ENCODE measurements at places on chromosomes 11 and 22.
A peak's percentile ranks its signal among the peaks of the same experiment; 100 is the strongest.

GRCh38 chr22:19760951-19761724 is 560 bp downstream of the TBX1 start:
- DNase-seq: no peak

DNA sequence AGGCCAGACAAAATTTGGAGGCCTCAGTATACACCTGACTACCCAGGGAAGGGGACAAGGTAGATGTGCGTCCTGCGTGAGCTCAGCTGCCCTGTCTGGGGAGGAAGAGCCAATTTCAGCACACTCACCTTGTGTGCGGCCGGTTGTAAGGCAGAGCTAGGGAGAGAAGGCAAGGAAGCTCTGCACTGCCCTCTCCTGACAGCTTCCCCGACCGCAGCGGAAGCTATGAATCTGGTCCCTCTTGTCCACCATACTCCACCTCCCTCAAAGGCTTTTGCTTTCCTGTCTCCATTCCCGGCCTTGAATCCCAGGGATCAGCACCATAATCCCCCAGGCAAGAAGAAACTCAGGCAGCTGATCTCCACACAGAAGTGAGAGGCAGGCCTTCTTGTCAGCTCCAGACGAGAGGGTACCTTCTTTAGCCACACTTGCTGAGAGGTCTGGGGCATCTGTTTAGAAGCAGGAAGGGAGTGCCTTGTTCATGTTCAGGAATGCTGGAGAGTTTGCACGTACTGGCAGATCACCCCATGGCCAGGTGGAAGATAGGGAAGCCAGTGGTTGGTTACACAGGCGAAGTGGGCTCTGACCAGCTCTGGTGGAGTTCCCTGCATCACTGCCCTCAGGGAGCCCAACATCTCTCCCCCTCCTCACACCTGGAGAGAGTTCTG is 62.5 kb downstream of the FEZ1 start:
- DNase-seq: no peak

- no peak for DNase-seq
Measured at GRCh38 chr11:116955949-116956348, 118.5 kb upstream of the APOA1 start.

GRCh38 chr11:15730995-15731385 is 616.3 kb downstream of the INSC start:
- no peak for DNase-seq

DNA sequence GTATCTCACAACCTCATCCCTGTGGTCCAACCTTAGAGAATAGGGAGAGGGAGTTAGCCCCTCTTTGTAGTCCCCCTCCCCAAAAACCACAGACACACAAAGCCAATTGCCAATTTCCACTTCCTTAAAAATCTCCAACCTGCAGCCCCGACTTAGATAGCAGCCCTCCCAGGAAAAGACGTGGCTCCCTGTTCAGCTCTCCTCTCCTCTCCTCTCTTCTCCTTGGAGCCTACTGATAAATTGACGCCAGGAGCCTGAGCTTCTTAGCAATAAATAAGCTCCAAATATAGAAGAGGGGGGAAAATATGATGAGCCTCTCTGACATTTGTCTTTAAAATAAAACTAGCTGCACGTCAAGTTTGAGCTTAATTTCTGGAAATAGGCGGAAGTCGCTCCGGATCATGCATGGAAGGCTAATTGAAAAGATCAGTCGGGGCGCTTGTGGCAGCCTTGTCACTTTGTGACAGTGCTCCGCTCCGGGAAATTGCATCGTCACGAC is 7.3 kb downstream of the PAX6 start:
- no peak for DNase-seq

DNA sequence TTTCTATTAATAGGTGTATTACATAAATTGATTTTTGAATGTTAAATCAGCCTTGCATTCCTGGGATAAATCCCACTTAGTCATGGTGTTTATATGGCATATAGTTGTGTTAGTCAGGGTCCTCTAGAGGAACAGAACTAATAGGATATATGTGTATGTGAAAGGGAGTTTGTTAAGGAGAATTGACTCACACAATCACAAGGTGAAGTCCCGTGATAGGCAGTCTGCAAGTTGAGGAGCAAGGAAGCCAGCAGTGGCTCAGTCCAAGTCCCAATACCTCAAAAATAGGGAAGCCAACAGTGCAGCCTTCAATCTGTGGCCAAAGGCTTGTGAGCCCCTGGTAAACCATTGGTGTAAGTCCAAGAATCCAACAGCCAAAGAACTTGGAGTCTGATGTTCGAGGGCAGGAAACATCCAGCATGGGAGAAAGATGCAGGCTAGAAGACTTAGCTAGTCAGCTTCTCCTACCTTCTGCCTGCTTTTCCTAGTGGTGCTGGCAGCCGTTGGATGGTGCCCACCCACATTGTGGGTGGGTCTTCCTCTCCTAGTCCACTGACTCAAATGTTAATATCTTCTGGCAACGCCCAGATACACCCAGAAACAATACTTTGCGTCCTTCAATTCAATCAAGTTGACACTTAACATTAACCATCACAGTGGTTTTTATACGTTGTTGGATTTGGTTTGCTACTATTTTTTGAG is 12.9 kb downstream of the SFI1 start:
- no peak for DNase-seq

DNA sequence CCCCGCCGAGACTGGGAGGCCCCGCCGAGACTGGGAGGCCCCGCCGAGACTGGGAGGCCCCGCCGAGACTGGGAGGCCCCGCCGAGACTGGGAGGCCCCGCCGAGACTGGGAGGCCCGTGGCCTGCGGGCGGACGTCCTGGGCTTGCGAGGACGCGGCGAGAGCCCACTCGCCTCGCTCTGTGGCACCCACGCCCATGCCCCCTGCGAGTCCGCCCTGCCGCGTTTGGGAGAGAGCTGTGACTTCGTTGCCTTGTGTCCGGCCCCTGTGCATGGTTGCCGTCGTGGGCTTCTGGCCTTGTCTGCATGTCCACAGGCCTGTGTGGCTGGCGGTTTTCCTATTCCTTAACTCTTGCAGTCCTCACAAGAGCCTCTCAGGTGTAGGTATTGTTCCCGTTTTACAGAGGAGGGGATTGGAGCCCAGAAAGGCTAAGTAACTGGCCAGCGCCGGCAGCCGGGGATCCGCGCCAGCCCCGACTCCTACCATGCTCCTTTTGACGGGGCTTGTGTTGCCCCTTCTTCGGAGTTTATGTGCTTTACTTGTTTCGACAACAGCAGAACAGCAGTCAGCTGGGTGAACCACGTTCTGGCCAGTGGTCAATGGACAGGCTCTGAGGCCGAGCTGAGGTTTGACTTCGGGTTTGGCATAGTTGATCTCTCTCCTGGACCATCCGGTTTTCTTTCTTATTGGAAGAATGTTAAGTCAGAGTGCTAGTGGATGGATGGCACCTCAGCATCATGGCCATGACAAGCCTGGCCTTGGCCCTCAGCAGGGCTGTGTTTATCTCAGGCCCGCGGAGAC is 741 bp downstream of the PHRF1 start:
- no peak for DNase-seq

- no peak for DNase-seq
Measured at GRCh38 chr11:59552844-59553243, 41.5 kb downstream of the OR4D9 start.

DNA sequence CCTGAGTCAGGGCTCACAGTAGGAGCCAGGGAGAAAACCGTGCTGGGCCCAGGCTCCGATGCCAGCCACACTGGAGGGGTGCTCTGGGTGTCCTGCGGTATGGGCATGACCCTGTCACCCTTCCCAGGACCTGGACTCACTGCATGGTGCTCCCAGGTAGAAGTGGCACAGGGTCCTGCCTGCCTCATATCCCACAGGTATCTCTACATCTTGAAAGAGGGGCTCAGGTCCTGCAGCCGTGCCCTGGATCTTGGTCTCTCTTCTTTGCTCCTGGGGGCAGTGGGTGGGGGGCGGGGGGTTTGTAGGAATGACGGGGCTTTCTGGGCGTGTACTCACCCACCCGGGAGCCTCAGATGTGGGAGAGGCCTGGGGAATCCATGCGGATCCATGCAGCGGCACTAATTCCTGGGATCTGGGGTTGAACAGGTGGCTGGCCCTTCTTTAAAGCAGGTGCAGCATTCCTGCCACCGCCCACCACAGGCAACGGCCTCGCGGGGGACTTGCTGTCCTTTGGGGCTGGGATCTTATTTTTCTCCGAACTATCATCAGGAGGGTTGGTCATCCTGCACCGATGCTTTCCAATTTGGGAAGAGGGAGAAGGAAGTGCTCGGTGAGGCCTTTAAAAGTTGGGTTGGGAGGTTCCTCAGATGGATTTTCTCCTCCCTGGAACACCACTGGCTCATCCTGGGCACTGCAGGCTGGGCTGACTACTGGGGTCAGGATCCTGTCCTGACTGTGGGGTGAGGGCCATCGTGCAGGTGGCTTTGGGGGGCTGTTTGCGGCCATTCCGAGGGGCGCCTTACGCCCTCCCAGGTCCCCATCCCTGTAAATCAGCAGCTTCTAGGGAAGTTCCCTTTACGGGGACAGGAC is 886.4 kb downstream of the BRD1 start:
- DNase-seq: no peak

DNA sequence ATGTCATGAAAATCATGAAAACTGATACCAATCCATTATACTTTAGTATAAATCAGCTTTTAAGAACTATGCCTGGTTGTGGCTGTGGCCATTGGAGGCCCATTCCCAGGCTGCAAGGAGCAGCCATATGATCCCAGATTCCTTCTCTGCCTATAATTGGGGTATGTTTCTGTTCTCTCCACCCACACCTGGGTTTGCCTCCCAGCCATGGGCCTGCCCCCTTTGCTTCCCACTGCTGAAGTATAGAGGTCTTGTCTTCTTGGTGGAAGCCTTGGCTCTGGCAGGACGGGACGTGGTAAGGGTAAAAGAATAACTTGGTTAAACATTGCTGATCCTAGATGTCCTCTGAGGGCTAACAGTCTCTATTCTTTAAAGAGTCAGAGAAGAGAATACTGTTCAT is 2.4 kb downstream of the MICAL2 start:
- no peak for DNase-seq

- DNase-seq: no peak
Measured at GRCh38 chr11:5992150-5992549, 5.4 kb upstream of the OR52L1 start.

GRCh38 chr22:27752771-27753170 is 48.8 kb downstream of the MN1 start:
- no peak for DNase-seq

- DNase-seq: no peak
Measured at GRCh38 chr22:17587629-17588028, 24.3 kb downstream of the SLC25A18 start.

DNA sequence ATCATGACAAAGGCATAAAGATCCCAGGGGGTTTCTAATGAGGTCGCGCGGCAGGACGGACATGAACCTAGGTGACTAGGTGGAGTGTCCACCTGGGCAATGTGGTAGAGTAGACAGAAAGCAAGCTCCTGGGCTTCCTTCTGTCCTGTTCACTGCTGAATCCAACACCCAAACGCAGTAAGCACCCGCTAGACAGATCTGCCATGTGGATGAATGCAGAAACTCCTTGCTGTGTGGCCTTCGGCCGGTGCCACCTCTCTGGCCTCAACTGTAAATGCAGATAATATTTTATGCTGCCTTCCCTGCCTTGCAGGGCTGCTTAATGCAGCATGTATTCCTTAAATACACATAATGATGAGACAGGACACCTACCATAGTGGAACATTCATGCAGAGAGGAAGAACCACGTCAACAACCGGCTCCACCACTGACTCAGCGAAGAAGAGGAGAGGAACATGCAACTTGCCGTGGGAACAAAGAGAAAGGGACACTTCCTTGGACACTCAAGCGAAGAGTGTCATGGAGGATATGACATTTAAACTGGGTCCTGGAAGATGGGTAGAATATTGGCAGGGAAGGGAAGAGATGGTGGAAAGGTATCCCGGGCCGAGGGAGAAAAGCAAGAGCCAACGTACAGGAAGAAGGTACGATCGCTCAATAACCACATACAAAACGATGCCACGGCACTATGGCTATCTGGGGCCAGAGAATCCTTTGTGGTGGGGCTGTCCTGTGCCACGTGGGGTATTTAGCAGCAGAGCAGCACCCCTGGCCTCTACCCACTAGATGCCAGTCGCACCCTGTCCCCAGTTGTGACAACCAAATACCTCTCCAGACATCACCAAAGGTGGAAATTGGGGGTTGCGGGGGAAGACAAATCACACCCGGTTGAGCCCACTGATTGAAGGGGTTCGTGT is 30.8 kb downstream of the MYH9 start:
- peak; percentile 58 for DNase-seq

DNA sequence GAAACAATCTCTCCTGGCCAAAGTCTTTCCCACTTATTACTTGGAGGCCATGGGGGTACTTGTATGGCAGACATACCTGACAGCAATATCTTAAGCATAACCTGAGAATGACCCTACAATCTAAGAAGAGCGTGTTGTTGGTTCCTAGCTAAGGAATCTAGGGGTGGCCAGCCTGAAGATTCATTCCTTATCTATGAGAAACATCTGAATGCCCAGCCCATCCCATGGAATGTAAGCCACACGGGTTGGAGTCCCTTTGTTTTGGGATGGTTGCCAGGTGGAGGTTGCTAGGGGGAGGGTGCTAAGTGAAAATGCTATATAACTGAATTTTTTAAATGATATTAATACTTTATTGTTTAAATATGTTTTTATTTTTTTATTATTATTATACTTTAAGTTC is 725.0 kb downstream of the ETS1 start:
- no peak for DNase-seq

DNA sequence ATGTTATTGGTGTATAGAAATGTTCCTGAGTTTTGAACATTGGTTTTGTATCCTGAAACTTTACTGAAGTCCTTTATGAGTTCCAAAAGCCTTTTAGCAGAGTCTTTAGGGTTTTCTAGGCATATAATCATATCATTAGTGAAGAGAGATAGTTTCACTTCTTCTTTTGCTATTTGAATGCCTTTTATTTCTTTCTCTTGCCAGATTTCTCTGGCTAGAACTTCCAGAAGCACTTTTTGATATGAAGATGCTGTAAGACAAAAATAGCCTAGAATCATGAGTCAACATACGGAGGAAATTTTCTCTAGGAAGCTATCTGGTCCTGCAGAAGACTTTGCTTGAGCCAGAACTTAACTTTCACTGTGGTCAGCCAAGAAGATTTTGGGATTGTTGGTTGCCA is 86.7 kb upstream of the IZUMO1R start:
- no peak for DNase-seq

GRCh38 chr11:24238771-24239645 is 257.8 kb upstream of the LUZP2 start:
- DNase-seq: no peak

GRCh38 chr11:67561971-67562619 is 21.5 kb upstream of the GSTP1 start:
- no peak for DNase-seq

GRCh38 chr22:23534851-23535717 is 45.0 kb downstream of the IGLL1 start:
- DNase-seq: no peak

GRCh38 chr22:42399315-42400271 is 32.6 kb downstream of the NFAM1 start:
- DNase-seq: no peak

DNA sequence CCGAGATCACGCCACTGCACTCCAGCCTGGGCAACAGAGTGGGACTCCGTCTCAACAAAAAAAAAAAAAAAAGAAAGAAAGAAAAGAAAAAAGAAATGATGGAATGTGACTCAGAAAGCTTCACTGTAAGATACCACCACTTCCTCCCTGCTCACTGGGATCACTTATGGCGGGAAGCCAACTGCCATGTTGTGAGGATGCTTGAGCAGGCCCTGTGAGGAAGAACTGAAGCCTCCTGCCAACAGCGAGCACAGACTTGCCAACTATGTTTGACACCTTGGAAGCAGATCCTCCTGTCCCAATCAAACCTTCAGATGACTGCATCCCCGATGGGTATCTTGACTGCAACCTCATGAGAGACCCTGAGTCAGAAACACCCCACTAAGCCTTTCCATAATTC is 8.3 kb downstream of the SEC14L6 start:
- no peak for DNase-seq

All from stimulated activated CD8-positive, alpha-beta memory T cell treated with anti-CD3 and anti-CD28 coated beads, Interleukin-4, amount 100 ng/mL, for 4 hours (primary cell).